ENCODE measurements at places on chromosomes 11 and 22.

DNA sequence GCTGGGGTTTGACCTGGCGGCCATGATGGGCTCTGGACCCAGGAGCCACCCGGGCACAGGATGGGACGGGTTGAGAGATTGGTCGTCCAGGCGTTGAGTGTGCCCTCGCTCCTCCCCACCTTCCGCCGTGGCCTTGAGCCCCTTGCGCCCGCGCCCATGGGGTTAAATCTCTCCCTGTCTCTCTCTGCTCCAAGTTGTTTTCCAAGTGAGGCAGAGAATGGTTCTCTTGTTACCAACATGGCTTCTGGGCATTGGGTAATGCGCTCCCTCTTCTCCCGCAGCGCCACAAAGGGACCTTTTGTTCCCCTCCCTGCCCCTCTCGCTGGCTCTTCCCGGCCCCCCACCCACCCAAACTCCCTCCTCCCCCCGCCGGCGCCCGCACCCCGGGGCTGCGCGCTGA, 18.8 kb upstream of the PICK1 start:
- DNase-seq, result peak; percentile 97

DNA sequence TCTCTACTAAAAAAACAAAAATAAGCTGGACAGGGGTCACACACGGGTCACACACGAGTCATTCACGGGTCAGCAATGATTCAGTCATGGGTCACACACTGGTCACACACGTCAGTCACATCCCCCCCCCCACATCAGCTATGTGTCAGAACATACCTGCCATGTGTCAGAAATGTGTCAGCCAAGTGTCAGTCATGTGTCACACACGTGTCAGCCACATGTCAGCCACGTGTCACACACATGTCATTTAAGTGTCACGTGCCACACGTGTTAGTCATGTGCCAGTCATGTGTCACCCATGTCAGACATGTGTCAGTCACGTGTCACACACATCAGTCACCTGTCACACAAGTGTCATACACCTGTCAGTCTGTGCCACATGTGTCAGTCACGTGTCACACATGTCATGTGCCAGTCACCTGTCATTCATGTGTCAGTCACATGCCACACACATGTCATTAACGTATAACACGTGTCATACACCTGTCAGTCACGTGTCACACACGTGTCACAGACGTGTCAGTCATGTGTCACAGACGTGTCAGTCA, 28.7 kb upstream of the MMP20 start:
- no peak for DNase-seq

GRCh38 chr11:74081428-74081827, 72.5 kb upstream of the UCP3 start:
- DNase-seq, result no peak

- DNase-seq, result no peak
Observed at GRCh38 chr11:97078443-97078842, 688.6 kb downstream of the JRKL start.

DNA sequence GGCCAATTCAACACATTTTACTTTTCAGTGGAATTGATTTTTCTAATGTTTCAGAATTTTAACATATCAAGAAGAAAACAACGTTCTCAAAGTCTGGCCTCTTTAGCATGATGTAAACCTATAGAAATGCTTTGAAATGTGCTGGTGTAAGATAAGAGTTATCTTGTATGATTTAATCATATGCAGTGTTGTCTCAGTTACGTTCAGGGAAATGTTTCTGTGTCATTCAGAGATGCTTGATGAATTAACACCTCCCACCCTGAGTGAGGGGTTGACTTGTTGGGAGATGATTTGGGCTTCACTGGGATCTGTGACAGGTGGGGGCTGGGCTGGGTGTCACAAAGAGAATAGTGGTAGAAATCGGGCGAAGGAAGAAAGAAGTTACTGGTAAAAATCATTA, 15.7 kb upstream of the MYO18B start:
- no peak for DNase-seq

DNA sequence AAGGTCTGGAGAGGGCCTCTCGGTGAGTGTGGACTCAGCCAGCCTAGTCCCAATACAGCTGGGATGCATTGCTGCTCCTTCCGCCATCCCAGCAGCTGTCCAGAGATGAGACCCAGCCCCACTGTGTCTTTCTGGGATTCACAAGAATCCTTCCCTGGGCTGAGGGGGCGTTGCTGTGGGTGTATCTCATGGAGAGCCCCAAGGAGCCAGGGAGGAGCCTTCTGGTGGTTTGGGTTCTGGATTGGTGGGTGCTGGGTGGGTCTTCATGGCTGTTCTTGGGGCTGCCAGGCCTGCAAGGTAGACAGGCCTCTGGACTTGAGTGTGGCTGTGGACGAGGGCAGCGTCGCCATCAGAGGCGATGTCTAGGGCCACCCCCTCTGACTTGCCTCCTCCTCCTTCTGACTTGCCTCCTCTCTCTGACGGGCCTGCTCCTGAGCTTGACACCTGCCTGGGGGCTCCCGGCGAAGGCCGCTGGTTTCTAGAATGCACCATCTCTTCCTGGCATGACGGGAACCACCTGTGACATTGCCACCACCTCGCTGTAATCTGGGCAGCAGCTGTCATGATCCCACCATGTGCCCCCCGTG, 17.2 kb downstream of the KCNQ1 start:
- no peak for DNase-seq

Data from pons (tissue), 1 donor.